ENCODE measurements at places on chromosomes 5 and 9.

DNA sequence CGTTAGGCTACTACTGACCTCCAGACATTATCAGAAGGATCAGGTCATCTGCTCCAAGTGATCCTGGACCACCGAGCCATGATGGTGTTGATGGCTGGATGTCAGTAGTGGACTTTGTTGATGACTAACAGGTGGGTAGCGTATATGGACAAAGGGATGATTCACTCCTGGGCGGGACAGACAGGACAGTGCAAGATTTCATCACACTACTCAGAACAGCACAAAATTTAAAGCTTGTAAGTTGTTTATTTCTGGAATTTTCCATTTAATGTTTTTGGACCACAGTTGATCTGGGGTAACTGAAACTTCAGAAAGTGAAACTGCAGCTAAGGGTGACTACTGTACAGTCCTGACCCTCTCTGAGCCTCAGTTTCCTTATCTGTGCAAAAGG is 12.7 kb downstream of the PDGFRB start:
- DNase-seq, result no peak

GRCh38 chr5:170206216-170206615 is 26.6 kb upstream of the C5orf58 start:
- DNase-seq, result no peak

- DNase-seq, result no peak
Measured at GRCh38 chr5:34533582-34534522, 122.3 kb upstream of the RAI14 start.

- no peak for DNase-seq
Measured at GRCh38 chr5:72151169-72151568, 43.9 kb downstream of the MAP1B start.

DNA sequence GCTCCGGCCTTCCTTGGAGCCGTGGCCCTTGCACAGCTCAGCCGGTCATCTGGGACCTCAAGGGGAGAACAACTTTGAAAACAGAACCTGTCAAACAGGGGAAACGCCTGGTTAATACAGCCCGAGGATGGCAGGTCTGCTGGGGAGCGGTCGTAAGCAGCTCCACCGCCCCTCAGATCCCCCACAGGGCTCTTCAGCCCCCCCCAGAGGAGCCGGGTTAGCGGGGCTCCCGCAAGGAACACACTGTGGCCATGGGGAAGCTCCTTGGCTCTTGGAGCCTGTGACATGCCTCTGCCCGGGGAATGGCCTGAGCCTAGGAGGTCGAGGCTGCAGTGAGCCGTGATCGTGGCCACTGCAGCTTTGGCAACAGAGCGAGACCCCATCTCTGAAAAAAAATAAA is 6.8 kb downstream of the TMEM250 start:
- DNase-seq, result no peak

- no peak for DNase-seq
Measured at GRCh38 chr9:128099932-128100491, 27.5 kb downstream of the PTGES2 start.

DNA sequence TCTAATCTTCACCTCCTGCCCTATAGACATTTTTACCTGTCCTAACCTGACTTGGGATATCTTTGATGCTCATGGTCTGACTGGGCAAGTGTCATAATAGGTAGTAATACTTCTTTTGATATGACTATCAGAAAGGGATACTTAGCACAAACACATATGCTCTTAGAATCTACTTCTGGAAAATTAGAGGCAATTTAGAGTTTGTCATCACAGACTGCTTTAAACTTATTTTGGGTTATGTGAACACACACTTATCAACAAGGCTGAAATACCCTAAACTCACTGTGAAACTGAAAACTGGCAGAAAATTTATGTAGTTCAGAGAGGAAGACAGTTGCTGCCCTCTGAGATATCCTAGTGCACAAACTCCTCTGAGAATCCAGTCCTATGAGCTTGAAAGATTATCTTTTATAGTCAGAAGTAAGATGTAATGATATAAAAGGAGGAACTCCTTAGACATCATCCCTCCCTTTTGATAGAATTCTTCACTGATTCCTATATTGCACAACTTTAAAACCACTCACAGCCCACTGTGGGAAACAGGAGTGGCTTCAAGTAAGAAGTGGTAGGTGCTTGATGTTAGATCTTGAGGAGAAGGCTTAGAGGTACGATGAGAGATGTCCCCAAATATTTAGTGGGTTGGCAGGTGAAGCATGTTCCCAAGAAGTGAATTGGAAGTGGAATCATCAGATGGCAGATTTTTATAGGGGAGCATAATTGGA is 273.3 kb downstream of the MAN2A1 start:
- DNase-seq, result no peak

DNA sequence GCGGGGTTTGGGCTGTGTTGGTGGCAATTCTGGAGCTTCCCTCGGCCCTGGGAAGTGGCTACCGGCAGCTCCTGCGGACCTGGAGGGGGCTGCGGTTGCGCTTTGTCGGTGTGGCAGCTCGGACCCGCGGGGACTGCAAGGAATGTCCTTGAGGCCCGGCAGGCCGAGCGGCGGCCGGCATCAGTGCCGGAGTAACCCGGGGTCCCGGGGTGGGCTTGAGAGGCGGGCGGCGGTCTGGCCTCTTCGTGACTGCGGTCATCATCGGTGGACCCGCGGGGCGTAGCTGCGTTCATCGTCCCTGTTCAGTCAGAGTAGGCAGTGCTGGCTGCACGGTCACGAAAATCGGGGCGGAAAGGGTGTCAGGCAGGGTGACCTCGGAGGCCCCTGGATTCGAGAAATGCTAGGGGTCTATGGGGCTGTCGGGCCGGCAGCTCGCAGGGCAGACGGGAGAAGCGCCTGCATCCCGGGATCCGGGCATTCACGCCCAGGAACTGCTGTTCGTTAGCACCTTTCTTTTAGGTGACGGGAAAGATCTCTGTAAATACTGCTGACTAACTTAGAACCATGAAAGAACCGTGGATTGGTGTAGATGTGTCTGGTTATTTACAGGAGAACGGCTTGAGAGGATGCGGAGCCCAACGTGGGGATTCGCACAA is 474 bp downstream of the HMGCR start:
- DNase-seq, result peak; percentile 1

DNA sequence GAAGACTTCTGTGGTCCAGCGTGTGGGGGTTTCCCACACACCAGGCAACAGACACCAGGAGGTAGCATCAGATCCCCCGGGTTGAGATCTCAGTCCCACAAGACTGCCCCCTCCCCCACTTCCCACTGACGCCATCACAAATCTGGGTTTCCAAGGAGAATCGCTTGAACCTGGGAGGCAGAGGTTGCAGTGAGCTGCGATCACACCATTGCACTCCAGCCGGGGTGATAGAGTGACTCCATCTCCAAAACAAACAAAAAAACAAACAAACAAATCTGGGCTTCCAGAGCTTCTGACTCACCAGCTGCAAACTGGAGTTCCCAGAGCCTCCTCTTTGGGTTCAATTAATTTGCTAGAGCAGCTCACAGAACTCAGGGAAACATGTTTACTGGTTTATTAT is 4.7 kb upstream of the GBGT1 start:
- DNase-seq, result no peak

- DNase-seq, result no peak
Measured at GRCh38 chr5:42360056-42360455, 63.2 kb upstream of the GHR start.

DNA sequence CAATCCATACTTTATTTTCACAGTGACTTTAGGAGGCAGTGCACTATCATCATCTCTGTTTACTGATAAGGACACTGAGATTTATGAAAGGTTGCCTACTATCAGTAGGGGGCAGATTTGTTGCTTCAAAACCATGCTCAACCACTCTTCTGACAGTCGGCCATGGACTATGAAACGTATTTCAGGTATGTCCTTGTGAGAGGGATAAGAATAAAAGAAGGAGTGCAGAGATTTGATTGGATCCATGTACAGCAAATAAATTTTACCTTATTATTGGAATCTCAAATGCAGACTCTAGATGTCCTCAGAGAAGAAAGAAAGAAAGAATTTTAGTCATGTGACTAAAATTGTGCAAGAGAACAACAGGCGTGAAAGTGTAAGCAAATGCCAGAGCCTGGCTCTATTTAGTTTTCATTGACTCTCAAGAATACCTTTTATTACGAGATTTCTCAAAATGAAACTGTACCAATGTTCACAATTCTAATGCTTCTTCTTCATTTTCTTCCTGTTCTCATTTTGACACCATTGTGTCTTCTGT is 296.6 kb upstream of the RASA1 start:
- DNase-seq, result no peak

DNA sequence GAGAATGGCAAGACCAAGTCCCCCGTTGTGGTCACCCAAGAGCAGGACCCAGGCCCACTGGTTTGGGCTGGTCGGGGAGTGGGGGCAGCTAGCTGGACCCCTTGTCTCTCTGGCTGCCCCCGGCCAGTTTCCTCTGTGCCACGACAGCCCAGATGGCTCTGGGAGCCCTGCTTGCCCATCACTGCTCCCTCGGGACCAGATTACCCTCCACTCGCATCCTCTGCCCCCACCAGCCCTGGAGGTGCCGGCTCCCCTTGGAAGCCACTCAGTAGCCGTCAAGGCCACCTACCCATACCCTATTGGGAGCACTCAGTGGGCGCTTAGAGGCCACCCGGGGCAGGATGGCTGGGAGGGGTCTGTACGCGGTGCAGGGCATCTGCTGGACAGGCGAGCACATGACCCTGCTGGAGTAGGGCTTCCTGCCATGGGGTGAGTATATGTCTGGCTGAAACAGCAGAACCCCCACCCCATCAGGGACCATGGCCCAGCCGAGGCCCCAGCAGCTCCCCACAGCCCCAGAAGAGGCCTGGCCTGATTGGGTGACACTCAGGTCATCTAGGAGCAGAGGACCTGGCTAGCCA is 70.0 kb downstream of the ZNF354C start:
- DNase-seq, result no peak

DNA sequence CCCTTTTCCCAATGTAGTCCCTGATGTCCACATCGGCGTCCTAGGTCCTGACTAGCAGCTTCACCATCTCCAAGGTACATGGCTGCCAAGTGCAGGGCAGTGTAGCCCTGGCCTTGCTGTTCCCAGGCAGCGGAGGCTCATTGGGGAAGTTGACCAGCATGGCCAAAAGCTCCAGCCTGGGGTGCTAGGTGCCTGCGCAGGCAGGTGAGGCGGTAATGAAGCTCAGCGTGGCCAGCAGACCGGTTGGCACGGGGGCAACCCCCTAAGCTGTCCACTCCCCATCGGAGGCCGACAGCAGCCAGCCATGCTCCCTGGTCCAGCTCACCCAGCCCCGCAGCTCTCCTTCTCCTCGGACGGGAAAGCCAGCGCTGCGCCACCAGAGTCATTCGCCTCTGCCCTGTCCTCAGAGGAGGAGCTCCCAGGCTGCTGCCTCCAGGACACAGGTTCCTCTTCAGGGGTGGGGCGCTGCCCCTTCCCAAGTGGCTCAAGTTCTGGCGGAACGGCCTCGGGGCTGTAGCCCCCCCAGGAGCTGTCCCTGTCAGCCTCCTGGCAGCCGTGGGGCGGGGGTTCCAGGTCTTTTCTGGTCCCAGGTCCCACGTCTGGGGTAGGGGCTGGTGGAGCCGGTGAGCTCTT is 1218.2 kb downstream of the FOXD4L5 start:
- DNase-seq, result no peak

- DNase-seq, result no peak
Measured at GRCh38 chr5:151923866-151924476, 680 bp downstream of the GLRA1 start.

DNA sequence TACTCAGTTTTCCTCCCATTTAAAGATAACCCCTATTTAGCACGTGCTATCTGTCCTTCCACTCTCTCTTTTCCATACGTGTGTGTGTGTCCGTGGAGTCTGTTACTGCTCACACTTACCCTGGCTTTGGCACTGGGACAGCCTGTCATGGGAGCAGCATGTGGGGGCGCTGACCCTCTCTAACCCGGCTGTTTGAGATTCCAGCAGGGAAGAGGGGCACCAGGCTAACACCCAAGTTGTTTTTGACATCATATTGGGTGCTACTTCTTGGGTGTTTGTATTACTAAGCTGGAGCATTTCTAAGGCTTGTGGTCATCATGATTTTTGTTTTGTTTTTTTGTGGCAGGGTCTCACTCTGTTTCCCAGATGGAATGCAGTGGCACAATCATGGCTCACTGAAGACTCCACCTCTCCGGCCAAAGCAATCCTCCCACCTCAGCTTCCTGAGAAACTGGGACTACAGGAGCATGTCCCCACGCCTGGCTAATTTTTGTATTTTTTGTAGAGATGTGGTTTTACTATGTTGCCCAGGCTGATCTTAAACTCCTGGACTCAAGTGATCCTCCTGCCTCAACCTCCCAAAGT is 56.9 kb upstream of the SIMC1 start:
- no peak for DNase-seq

GRCh38 chr5:763397-763796 is 21.1 kb downstream of the ZDHHC11B start:
- no peak for DNase-seq

GRCh38 chr5:31083364-31083763 is 110.1 kb upstream of the CDH6 start:
- DNase-seq, result no peak

GRCh38 chr9:78325846-78326360 is 29.0 kb downstream of the PSAT1 start:
- DNase-seq, result no peak

- no peak for DNase-seq
Measured at GRCh38 chr5:2523180-2523579, 228.3 kb downstream of the IRX2 start.

GRCh38 chr5:92594031-92594430 is 987.0 kb downstream of the NR2F1-AS1 start:
- DNase-seq, result no peak

- no peak for DNase-seq
Measured at GRCh38 chr9:72128526-72128925, 20.7 kb upstream of the GDA start.

- DNase-seq, result no peak
Measured at GRCh38 chr9:96193236-96193755, 108.7 kb downstream of the HSD17B3 start.

DNA sequence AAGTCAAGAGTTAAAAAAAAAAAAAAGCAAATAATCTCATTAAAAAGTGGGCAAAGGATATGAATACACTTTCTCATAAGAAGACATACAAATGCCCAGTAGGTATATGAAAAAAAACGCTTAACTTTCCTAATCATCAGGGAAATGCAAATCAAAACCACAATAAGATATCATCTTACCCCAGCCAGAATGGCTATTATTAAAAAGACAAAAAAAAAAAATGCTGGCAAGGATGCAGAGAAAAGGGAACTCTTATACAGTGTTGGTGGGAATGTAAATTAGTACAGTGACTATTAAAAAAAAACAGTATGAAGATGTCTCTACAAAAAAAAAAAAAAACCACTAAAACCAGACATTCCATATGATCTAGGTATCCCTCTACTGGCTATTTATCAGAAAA is 79.4 kb downstream of the LPAR1 start:
- no peak for DNase-seq

DNA sequence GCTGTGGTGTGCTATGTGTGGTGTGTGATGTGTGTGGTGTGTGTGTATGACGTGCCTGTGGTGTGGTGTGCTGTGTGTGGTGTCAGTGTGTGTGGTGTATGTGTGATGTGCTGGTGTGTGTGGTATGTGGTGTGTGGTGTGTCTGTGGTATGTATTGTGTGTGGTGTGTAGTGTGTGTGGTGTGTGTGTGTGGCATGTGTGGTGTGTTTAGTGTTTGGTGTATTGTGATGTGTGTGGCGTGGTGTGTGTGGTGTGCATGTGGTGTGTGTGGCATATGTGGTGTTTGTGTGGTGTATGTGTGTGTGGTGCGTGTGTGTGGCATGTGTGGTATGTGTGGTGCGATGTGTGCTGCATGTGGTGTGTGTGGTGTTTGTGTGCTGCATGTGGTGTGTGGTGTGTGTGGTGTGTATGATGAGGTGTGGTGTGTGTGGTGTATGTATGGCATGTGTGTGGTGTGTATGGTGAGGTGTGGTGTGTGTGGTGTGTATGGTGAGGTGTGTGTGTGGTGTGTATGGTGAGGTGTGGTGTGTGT is 18.3 kb upstream of the RNU6ATAC start:
- DNase-seq, result no peak

Data from activated CD8-positive, alpha-beta memory T cell treated with anti-CD3 and anti-CD28 coated beads for 1 hour (primary cell).